ENCODE measurements at places on chromosomes 11 and 22.

DNA sequence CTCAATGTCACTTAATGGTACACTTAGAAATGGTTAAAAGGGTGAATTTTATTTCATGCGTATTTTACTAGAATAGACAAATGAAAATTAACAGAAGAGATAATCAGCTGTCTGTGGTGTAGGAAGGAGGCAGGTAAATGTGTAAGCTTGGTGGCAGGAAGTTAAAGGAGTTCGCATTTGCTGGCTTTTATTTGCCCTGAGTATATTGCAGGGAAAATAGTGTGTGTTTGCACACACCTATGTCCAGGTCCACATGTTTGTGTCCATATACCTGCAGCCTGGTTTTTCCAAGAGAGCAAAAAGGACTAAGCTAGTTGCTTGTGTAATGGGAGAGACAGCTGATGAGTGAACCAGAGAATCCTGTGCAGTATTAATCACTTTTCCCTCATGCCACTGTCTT lies 16.0 kb downstream of the NTM start:
- no peak for DNase-seq

- no peak for DNase-seq
These were observed 113.7 kb downstream of the PTPRJ start for GRCh38 chr11:48093795-48094642.

GRCh38 chr22:20582171-20582511 lies 74.7 kb downstream of the MED15 start:
- no peak for DNase-seq

- DNase-seq, result peak; percentile 78
These were observed 5.7 kb upstream of the ADAMTS15 start for GRCh38 chr11:130442737-130443136.

GRCh38 chr22:38753948-38754750 lies 1.6 kb downstream of the SUN2 start:
- DNase-seq, result peak; percentile 59

- DNase-seq, result no peak
These were observed 1.1 kb downstream of the MB start for GRCh38 chr22:35616043-35616442.

DNA sequence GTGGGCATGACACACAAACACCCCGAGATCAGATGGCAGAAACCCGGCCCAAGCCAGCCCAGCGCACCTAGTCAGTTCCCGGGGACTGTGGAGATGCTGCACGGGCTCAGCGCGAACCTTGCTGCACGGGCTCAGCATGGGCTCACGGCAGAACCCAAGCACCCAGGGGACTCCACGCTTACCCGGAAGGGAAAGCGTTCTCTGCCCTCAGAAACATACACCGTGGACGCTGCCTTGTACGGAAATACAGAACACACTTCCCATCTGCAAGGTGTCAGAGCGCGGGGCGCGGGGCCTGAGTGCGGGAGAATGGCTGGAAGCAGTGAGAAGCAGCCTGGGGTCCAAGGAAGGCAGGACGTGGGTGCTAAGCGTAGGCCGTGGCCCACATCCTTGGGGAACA lies 319.9 kb downstream of the NTM start:
- DNase-seq, result no peak

GRCh38 chr11:15525582-15525981 lies 410.9 kb downstream of the INSC start:
- no peak for DNase-seq

GRCh38 chr22:37634417-37634924 lies 5.0 kb upstream of the SH3BP1 start:
- no peak for DNase-seq

GRCh38 chr11:8287297-8287696 lies 23.6 kb upstream of the LMO1 start:
- no peak for DNase-seq
